Activated CD8-positive, alpha-beta memory T cell treated with anti-CD3 and anti-CD28 coated beads, Interleukin-2, amount 10 ng/mL, durations not matched to agents 7 days and 5 days (primary cell): ENCODE measurements at places on chromosomes 1 and 21. TPM values are rescaled to one million over a fixed set of nuclear protein-coding genes. Genes with fewer than 3 reads are reported as not detected.

CELA3A gene
- not detected for total RNA-seq

TACSTD2 gene
- not detected for total RNA-seq

SPTA1 gene
- total RNA-seq = not detected

DUSP12 gene
- 27.2 TPM for total RNA-seq

DAB1 gene
- not detected for total RNA-seq

EPHA8 gene
- total RNA-seq = not detected
